ENCODE measurements at places on chromosomes 5 and 9.

DNA sequence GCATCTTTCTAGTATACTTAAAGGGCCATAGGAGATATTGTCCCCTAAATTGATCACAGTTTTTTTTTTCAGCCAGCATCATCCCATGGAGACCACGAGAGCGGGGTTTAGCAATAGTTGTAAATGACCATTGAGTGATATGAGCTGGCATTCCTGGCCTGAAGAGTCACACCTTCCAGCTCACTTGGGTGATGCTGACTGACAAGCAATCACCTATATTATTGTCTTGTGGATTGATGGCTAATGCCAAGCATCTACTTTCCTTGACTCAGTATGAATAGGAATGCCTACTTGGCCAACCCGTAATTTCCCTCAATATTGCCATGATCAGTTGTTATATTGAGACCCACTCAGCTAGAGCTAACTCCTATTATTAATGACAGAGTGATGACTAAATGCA, 70.5 kb downstream of the ADAMTSL1 start:
- DNase-seq, result peak; percentile 36

- DNase-seq, result no peak
Observed at GRCh38 chr5:157369507-157369906, 90.5 kb upstream of the NIPAL4 start.

DNA sequence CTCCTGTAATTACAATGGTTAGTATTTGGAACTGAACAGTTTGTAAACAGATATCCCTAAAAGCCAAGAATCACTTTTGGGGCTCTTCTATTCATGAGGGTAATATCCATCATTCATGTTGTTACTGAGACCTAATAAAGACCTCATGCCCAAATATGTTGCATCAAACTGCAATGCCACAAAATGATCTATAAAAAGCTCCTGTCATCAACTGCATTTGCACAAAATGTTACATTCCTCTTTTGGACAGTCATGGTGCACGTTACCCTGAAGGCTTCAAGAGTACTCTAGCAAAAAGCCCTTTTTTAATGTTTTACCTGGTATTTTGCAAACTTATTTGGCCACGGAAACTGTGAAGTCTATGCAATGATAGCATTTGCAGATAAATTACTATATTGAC, 14.2 kb upstream of the EQTN start:
- DNase-seq, result no peak

GRCh38 chr9:95669253-95669652, 152.5 kb upstream of the PTCH1 start:
- DNase-seq, result no peak

DNA sequence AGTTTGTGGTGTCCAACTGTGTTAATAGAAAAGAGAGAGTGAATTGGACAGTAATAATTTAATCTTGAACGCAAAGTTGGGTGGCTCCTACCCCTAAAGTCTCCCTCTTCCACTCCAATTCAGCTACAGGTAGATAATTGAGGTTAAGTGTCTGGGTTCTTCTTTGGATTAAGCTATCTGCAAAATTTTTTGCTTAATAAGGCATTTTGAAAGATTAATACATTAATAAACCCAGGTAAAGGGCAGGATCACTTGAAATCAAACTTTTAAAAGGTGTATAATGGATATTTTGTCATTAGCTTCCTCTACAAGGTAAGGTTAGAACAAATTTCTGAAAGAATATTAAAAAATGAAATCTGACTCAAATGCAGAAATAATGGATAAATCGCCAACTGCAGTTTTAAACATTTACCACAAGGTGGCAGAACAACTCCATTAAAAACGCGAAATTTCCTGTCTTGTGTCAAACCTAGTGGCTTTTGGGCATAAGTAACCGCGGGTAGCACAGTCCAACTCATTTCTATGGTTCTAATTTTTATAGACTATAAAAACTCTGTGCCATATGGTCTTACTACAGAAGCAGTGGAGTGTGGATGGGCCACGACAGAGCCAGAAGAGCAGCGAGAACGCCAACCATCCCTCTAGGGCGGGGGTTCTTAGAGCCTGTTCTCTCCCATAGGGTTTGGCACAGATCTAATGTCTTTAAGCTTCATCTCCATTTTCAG, 276.5 kb downstream of the ARHGEF28 start:
- DNase-seq, result peak; percentile 68

DNA sequence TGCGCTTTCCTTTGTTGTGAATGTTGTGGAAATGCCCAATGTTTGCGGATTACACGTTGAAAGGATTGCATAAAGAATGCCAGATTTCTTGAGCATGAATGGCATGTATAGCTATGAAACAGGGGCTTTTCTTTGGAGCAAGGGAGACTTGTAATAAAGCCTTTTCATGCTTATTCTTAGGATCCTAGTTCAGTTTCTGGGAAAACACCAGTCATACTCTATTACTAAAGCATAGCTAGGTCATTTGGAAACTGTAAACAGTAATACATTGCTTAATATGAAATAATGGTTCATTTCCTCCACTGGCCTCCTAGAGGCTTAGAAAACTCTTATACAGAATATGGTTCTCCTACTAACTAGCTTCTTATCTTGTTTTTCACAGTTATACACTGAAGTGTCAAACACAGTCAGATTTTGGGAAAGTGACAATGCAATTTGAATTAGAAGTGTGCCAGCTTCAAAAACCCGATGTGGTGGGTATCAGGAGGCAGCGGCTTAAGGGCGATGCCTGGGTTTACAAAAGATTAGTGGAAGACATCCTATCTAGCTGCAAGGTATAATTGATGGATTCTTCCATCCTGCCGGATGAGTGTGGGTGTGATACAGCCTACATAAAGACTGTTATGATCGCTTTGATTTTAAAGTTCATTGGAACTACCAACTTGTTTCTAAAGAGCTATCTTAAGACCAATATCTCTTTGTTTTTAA, 104.2 kb downstream of the MELK start:
- no peak for DNase-seq

DNA sequence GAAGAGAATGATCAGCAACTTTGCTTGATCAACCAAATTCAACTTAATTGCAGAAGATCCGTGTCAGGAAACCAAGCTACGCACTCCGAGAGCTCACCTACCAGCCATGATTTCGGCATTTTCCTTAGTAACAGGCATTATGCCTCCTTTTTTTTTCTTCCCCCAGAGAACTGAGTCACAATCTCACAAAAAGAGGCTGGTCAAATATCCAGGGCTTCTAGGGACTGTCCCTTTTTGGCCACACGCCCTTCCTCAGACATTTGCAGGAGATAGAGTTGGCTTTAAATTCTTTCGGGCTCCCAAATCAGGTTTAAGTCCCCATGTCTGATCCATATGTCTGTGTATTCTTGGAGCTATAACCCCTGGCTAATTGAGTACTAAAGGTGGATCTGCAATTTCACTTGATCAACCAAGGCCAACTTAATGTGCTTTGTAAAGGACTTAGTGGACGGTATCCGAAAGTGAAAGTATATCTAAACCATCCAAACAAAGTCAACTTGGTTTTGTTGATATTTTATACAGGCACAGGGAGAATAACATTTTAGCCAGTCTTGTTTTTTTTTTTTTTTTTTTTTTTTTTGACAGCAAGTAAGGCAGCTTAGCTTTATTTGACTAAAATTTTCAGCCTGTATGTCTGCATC, 100.8 kb upstream of the TBCA start:
- no peak for DNase-seq

GRCh38 chr5:14183187-14183939, 40.2 kb downstream of the TRIO start:
- DNase-seq, result no peak

GRCh38 chr5:96880444-96881164, 4.3 kb downstream of the ERAP2 start:
- peak; percentile 34 for DNase-seq

DNA sequence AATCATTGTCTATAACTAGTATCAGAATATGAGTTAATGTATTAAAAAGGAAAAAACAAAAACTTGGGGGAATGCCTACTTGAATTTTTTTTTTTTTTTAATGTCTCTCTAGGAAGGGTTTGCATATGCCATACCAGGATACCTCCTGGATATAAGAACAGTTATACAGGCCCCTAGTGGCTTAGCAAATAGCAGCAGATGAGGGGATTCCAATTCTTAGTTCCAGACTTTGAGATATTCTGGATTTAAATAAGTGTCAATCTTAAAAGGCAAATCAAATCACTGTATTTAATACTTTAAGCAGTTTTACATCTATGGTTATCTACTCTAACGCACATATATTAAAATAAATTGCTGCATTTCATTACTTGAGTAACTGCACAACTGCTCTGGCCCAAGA, 1055.5 kb upstream of the DMAC1 start:
- DNase-seq, result peak; percentile 57

DNA sequence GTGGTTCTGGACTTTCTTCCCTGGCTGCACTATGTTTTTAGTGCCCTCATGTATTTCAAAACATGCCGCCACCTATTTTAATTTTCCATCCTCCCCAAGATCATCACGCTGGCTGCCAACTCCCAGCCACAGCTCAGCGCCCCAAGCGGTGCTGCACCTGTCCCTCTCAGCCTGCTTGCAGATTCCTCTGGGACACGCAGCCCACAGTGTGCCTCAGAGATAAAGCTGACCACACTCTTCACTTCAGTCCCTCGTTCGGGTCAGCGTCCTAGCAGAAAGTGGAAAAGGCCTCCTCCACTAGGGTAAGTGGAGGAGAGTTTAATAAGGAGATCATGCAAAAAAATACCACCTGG, 56.2 kb upstream of the CKS2 start:
- DNase-seq, result no peak

GRCh38 chr5:92508271-92508670, 1072.7 kb downstream of the NR2F1-AS1 start:
- DNase-seq, result no peak

- peak; percentile 53 for DNase-seq
Observed at GRCh38 chr9:133994353-133995011, 2.4 kb upstream of the VAV2 start.

DNA sequence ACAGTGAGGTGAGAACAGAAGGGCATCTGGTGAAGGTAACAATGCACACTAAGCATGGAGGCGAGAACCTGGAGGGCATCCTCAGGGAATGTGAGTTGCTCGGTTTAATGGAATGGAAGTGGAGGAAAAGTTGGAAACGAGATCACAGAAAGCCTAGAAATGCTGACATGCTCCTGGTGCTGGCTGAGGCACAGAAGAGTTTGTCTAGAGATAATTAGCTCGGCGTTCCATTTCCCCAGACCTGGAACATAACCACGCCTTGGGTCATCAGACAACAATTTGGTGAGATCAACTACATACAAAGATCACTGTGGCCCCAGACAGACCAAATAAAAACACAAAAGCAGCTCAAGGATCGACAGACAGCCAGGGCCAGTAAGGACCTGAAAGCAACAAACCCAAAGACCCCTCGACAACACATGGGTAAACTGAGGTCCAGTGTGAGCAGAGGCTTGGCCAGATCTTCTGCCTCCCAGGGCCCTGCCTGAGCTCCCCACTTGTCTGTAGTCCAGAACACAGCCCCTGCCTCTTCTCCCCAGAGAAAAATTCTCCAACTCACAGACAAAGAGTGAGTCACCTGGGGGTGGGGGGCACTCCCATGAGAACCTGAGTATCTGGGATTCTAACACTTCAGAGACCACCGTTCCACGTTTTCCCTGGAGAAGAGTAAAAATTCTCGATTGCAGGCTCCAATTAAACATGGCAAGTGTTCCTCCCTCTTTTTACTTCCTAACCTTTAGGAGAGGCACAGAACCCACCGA, 52.5 kb downstream of the SHB start:
- DNase-seq, result peak; percentile 80

DNA sequence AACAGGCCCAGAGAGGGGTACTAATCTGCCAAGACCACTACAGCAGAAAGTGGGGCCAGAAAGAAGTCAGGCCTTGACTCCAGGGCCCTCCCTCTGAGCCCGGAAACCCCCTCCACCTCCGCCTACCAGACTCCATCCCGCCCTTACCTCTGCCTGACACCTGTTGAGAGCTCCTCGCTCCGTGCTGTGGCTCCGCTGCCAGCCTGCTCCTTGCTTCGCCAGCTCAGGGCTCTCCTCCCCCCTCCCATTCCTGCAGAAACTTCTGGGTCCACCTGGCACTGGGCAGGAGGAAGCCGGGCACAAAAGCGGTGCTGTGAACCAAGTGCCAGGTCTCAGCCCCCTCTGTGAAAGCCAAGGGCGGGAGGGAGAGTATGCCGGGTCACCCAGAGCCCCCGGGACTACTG, 6.4 kb upstream of the ST6GALNAC6 start:
- DNase-seq, result no peak

DNA sequence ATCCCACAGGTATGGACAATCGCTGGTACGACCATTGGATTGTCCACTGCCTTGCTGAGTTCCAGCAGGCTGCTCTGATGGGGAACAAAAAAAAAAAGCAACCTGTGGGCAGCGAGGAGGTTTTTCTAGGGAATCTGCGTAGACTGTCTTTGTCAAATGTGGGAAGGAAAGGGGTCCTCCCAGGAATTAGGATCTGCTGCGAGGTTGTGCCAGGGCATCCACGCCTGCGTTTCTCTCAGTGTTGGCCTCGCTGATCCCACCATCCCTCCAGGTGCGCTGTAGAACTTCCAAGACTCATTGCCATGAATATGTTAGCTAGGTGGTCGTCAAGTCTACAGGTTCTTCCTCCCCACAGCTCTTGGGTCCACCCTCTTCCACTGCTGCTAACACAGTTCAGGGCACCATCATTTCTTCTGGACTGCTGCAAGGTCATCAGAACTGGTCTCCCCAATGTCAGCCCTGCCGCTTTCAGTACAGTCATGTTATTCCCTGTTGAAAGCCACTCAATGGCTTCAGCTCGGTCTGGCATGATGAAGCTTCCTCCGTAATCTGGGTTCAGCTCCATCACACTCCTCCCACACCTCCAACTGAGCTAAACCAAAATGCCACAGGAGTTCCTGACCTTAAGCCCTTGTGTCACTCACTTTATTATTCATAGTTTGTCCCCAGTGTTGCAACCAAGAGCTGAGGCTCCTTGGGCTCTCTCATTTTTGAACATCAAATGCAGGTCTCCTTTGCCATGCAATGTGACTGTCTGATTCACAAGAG, 79.5 kb upstream of the DMRT1 start:
- DNase-seq, result no peak

- no peak for DNase-seq
Observed at GRCh38 chr9:108857572-108857971, 1.8 kb upstream of the ACTL7B start.

- DNase-seq, result peak; percentile 79
Observed at GRCh38 chr5:39194466-39195136, 24.8 kb downstream of the FYB1 start.

- no peak for DNase-seq
Observed at GRCh38 chr9:107453479-107453878, 36.1 kb downstream of the KLF4 start.

DNA sequence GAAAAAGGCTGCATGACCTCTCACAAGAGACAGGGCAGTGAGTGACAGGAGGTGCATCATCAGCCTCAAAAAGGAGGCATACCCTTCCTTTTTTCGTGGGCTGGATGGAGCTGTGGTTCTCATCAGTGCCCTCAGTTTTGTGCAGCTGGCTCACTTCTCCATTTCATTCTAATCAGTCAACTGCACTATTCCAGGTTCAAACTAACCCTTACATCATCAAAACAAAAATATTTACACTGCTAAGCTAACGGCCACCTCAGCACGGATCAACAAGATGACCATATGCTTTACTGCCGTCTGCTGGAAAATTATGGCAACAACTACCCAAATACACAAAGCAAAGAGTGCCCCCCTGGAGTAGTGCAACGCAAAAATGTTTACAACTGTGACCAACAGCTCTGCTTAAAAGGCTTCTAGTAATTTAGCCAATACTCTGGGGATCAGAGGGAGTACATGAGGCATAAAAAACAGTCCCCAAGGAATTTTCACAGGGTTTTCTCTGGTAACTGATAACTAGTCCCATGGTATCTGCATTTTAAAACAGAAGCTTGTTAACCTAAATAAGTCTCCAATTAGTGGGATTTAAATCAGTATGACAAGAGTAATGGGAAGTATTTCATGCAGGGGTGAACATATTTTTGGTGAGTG, 10.8 kb downstream of the KCNV2 start:
- DNase-seq, result peak; percentile 48

Data from fibroblast of skin of abdomen (primary cell).